ENCODE measurements at places on chromosomes 2 and 18. TPM values are rescaled to one million over a fixed set of nuclear protein-coding genes. Genes with fewer than 3 reads are reported as not detected.

Gene NDC80
- total RNA-seq, result 36.6 TPM

Gene ZBTB7C
- not detected for total RNA-seq

Gene NEURL3
- total RNA-seq, result 0.15 TPM

Gene RNF125
- total RNA-seq, result 0.30 TPM

Gene UGT1A3
- total RNA-seq, result not detected

Gene COBLL1
- 26.0 TPM for total RNA-seq

Gene TNP1
- not detected for total RNA-seq

Gene MALL
- 26.6 TPM for total RNA-seq

Gene RAB17
- total RNA-seq, result not detected

Gene NBAS
- total RNA-seq, result 97.8 TPM

Gene RND3
- 64.4 TPM for total RNA-seq

Gene FOXD4L1
- total RNA-seq, result not detected

Gene OTX1
- total RNA-seq, result under 0.01 TPM

Gene NAT8
- total RNA-seq, result not detected
